ENCODE measurements at places on chromosomes 11 and 22.

- DNase-seq, result no peak
These were observed 822 bp upstream of the COMT start for GRCh38 chr22:19940536-19941364.

DNA sequence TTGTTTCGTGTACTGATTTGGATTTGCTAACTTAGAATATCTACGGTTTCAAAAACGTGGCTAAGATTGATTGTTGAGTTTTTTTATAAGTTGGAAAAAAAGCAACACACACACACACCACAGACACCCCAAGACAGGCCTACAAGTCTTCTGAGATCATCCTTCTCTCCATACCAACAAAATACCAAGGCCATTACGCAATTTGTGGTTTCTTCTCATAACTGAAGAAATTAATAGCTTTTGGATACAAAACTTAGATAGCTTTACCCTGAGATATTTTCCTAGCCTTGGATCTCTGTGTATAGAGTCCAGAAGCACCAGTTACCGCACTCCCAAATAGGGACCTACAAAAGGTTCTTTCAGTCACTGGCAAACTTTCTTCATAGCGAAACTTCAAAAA lies 113.6 kb downstream of the SIK3 start:
- no peak for DNase-seq

- DNase-seq, result no peak
These were observed 64.6 kb upstream of the PTPRJ start for GRCh38 chr11:47915783-47916182.

DNA sequence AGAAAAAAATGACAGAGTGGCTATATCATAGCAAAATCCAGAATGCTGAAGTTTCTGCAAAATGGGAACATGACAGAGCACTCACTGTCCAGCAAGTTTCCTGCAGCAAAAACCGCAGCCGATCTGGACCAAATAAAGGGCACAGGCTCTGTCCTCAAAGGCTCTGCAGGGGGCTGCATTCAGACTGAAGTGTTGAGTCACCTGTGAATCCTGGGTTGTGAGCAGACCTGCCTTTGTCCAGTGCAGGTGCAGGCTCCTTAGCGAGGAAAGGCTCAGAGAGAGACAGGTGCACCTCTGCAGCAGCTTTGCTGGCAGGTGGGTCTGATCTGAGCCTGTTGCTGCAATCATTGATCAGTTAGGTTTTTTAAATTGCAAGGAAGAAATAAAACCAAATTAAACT lies 29.3 kb upstream of the NFAM1 start:
- peak; percentile 54 for DNase-seq

DNA sequence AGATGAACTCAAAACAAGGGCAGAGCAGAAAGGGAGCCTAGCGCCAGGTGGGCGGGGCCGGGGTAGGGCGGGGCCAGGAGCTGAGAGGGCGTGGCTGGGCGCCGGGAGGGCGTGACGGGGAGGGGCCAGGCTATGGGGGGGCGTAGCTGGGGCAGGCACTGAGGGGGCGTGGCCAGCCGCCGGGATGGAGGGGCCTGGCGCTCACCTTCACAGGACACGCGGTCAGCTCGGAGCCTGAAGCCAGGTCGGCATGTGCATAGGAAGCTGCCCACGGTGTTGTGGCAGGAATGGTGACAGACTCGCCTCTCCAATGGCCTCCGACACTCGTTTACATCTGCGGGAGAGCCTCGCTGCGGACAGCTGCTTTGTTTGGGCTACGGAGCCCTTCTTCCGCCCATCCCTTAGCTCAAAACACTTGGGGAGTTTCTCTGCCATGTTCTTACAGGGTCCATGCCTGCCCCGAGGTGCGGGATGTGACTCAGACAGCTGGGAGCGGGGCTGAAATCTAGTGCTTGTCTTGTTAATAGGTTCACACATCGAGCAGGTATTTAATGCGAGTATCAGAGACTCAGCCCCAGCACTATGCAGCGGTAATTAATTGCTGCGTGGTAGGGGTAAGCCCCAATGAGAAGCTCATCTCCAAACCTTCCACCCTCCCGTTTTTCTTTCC lies 13.4 kb downstream of the VWCE start:
- peak; percentile 91 for DNase-seq

- DNase-seq, result no peak
These were observed 8.7 kb upstream of the MPEG1 start for GRCh38 chr11:59221441-59221840.

DNA sequence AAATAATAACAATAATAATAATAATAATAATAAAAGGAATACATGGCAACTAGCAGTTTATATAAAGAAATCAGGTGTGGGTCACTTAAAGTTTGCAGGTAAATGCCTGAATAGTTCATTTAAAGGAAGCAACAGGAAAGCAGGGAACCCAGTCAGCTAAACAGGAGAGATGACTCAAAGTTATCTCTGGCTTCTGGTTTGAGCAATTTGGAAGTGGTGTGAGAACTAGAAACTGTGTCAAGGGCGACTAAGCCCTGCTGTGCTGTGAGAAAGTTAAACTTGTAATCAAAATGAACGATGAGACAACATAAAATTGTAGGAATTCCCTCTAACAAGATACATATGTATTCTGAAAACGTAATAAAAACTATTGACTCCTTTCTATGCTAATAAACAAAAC lies 35.5 kb downstream of the SLC22A9 start:
- no peak for DNase-seq

- no peak for DNase-seq
These were observed 12.2 kb downstream of the TMPRSS6 start for GRCh38 chr22:37097346-37097745.

DNA sequence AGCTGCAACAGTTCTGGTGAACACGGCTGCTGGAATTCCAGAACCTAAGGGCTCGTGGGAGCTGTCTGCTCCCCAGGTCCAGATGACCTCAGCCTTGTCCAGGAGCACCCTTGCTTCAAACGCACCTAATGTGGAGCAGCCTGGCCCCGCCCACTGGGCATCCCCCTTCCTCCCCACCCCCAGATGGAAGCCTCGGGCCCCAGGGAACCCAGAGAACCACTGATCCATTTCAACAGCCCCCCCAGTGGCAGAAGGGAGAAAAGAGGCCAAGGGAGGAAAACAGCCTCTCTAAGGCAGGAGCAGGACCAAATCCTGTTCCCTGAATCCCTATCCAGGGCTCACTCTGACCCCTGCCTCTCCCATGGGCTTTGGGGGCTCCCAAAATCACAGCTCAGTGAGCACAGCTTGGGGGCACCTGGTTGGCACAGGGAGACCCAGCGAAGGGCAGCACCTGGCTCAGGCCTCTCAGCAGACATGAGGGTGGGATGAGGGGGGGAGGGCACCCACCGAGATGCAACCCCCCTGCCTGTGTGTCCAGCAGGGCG lies 1.2 kb downstream of the CYTH4 start:
- no peak for DNase-seq

DNA sequence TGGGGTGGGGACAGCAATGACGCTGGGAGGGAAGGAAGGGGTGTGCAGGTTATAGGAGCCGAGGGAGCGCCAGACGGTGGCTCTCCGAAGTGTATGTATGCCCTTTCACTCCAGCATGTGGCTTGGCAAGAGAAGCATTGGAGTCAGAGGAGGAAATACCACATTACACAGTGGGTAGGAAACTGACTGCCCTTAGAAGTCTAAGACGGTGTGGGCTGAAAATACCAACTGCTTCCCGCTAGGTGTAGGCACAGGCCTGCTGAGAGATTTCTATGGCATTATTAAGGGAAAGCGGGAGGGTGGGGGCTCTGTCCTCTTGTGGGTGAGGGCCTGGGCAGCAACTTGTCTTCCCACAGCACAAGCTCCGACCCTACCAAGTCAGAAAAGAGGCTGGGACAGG lies 44.7 kb downstream of the CACNG2 start:
- no peak for DNase-seq

GRCh38 chr11:36088266-36088972 lies 144.6 kb downstream of the LDLRAD3 start:
- DNase-seq, result no peak

- DNase-seq, result no peak
These were observed 692.1 kb downstream of the NTM start for GRCh38 chr11:132062541-132062940.

DNA sequence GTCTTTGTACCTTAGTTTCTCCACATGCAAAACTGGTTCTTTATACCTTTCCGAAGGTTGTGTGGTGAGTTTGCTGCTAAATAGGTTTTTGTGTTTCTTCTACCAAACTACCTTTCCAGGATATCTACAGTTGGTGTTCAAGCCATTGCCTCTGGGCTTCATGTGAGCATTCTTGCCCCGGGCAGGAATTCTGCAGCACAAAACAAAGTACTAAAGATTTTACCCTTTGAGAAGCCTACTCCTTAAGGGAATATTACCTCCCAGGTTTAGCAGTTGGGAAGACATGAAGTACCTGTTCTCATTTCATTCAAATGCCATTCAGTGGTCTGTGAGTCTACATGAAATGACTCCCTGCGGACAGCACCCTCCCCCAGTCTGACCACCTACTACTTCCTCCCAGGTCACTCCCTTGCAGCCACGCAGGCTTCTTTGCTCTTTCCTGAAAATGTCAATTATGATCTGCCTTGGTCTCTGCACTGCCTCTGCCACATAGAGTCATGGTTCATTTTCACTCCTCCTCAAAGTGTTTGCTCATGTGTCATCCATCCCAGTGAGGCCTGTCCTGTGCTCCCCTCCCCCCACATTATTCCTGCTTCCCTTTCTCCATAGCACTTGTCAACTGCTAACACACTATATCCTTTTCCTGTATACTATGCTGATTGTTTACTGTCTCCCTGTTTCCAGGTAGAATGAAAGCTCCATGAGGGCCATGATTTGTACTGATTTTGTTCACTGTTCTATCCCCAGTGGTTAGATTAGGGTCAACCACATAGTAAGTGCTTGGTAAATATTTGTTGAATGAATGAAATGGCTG lies 36.9 kb downstream of the PACS1 start:
- no peak for DNase-seq

- no peak for DNase-seq
These were observed 568.9 kb downstream of the LUZP2 start for GRCh38 chr11:25065746-25066145.

GRCh38 chr11:88411265-88411664 lies 73.7 kb upstream of the CTSC start:
- DNase-seq, result no peak

DNA sequence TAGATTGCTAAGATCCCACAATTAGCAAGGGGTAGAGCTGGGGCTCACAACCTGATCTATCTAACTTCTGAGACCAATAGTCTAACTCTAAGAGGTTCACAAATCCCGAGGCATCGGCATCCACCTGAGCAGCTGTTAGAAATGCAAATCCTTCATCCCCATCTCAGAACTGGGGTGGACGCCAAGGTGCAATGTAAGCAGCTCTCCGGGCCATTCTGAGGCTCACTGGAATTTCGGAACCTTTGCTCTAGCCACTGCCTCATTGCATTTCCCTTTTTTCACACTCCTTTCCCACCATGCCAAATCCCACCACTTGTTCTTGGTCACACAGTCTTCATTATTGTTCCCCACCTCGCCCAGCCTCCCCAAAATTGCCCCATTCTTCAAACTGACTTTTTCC lies 29.8 kb downstream of the MAML2 start:
- DNase-seq, result no peak

DNA sequence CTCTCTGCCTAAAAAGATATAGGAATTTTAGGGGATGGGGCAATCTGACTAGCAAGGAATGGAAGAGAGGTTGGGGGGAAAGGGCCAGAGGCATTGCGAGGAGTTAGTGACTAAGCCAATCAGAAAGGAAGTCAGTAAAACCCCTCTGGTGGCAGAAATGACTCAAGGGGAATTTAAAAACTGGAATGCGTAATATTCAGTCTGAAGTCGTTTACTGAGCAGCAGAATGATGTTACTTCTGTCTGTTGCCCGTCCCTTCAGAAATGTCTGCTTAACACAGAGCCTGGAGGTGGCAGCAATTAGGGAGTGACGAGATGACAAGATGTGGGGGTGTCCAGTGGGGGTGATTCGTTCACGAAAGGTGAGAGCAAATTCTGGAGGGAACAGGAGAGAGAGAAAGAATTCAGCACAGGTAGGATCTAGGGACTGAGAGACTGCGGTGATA lies 107.7 kb upstream of the CLMP start:
- no peak for DNase-seq

All from WTC11 (cell line).